ENCODE measurements at places on chromosomes 4 and X.

DNA sequence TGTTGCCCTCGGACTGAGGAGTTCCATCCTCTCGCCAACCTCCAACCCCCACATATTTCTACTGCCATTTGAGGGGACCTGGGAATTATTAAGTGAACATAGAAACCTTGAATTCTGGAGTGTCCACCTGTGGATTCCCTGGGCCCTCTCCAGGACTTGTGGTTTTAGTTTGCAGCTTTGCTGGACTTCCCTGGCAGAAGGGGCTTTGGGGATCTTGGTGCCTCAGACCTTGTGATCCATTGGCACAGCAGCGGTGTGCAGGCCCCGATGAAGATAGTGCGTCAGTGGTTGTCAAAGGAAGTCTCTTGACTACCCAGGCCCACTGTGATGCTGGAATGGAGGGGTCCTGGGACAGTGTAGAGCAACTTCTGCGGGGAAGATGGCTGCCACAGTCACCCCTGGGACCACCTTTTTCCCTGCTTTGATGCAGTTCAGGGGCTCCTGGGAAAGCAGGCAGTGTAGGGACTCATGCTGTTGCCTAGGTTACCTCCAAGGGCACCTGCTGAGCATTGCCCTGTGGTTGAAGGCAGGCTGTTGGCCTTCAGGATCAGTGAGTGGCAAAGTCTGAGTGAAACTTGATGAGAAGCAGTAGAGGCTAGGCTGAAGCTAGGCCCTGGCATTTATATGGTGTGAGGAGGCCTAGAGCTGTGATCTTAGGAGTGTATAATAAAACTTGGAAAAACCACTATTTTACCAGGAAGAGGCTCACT is 2.2 kb downstream of the SLC16A2 start:
- DNase-seq: no peak

DNA sequence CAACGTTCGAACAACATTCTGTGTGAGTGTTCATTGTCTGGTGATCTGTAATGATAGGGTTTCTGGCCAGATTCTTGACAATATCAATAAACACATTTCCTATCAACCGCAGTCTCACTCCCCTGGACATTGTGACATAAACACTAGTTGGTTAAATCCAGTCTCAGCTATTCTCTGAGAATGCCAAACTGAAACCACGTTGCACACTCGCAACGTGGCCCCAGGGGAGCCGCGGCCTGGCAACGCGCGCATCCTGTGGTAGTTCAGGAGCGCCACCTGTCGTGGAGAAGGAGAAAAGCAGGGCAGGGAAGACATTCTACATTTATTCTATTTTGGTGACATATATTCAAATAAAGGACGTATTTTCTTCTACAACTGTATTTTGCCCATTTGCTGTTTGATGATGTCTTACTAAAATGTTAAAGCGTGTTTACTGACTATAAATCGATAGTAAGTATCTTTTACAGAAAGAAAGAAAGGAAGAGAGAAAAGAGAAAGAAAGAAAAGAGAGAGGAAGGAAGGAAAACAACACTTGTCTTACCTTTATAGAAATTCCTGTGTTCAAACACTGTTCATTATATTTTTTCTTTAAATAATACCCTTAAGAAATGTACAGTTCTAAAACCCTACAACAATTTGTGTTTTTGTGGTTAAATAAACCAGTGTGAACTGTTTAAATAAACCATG is 738.3 kb upstream of the FRG1 start:
- no peak for DNase-seq

GRCh38 chrX:34918856-34919255 is 23.7 kb upstream of the FAM47B start:
- DNase-seq: no peak

DNA sequence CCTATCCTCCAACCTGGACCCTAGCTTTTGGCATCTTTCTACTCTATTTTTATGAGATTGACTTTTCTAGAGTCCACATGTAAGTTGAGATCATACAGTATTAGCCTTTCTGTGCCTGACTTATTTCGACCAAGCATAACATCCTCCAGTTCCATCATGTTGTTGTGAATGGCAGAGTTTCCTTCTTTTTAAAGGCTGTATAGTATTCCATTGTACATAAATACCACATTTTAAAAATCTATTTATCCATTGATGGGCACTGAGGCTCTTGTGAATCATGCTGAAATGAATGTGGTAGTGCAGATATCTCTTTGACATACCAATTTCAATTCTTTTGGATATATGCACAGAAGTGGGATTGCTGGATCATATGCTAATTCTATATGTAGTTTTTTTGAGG is 40.3 kb upstream of the STIM2 start:
- DNase-seq: no peak

GRCh38 chrX:103063191-103063845 is 653 bp downstream of the BEX1 start:
- no peak for DNase-seq

DNA sequence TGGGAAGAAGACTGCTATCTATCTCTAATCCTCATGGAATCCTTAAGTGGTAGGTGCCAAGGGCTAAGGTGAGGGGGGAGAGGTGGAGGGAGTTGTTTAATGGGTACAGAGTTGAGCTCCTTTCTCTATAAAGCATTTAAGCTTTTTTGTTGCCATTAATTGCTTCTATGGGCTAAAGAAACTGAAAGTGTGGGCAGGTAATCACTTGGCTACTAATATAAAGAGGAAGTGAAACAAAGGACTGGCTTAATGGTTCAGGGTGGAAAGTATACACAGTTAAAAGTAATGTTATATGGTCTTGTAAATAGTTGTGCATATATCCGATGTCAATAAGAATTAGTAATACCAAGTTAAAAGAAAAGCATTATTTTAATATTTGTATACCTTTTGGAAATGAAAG is 83.9 kb downstream of the POLA1 start:
- no peak for DNase-seq

DNA sequence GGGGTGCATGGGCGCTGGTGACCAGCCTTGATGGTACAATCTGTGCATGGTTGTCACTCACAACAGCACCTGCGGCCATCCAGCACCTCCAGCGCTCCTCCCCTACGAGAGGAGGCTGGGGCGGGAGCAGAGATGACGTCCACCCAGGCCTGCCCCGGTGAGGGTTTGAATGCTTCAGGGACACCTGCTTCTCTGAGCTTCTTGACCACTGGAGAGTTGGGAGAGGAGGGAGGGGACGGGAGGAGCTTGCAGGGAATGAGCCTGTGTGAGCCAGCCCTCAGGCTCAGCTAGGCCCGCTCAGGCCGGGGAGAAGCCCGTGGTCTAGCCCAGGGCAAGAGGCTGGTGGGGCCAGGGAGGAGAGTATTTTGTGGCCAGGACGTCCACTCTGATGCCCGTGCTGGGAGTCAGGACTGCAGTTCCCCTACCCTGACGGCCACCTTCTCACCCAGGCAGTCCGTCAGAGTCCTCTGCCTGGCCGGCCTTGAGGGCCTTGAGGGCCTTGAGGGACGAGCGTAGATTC is 59.2 kb downstream of the CPZ start:
- DNase-seq: no peak

DNA sequence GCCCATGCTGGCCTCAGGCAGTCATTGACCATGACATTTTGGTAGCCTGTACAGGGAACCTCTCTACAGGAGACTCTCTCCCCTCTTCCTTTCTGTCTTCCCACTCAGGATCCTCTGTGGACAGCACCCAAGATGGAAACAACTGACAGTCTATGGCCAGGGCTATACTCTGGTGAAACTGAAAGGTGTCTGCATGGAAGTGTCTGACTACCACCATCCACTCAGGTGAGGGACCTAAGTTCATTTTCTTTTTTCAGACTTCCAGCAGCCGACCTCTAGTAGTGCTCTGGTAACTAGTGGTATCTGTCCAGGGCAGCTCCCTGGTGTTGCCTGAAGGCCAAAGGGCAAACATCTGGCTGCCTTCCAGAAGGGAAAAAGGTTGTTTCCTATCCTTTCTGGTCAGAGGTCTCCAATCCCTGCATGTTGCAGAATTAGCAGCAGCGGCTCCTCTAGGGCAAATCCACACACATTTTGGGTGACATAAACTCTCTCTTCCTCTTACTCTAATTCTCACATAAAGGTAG is 804.5 kb downstream of the C4orf33 start:
- no peak for DNase-seq

GRCh38 chrX:42680666-42681065 is 97.3 kb downstream of the PPP1R2C start:
- DNase-seq: no peak

- no peak for DNase-seq
Measured at GRCh38 chrX:25858273-25858880, 279.8 kb upstream of the MAGEB18 start.

GRCh38 chrX:152588206-152588605 is 49.5 kb upstream of the GABRQ start:
- no peak for DNase-seq

DNA sequence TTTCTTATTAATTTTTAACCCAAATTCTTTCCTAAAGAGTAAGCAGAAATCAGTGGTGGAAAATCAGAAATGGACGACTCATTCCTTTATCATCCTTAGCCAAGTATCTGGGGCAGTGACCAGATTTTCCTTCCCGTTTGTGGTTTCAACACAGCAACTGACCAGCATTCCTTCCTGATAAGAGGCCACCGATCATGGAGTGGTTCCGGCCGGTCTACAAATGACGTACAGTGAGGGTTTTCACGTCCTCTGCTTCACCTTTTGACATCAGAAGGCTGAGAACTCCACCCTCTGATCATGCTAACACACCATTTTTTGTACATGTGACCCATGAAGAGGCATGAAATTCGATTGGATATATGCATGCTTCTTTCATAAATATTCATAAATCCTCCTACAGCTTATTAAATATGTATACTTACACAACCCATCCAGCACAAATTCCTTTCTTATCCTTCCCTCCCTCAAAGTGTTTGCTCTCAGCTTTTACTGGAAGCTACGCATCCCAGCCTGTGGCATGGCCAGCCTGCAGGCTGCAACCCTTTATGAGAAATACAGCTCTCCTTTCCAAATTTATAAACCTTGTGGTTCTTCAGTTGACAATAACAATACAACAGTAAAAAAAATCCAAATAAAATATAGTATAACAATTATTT is 173.0 kb upstream of the CASK start:
- DNase-seq: no peak

Measured in T-helper 1 cell (primary cell).